Testis (tissue), 5 donors: ENCODE measurements at places on chromosomes 3 and 15.

DNA sequence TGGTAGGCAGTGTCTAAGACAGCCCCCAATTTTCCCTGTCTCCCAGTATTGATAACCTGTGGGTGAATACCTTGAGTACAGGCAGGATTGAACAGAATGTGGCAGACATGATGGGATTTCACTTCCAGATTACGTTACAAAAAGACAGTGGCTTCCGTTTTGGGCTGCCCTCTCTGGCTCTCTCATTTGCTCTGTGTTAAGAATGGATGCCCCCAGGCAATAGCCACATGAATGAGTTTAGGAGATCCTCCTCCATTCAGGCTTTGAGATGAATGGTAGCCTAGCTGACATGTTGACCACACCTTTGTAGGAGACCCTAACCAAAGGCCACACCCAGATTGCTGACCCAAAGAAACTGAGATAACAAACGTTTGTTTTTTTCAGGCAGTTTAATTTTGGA lies 34.3 kb downstream of the UBXN7 start:
- DNase-seq = no peak

DNA sequence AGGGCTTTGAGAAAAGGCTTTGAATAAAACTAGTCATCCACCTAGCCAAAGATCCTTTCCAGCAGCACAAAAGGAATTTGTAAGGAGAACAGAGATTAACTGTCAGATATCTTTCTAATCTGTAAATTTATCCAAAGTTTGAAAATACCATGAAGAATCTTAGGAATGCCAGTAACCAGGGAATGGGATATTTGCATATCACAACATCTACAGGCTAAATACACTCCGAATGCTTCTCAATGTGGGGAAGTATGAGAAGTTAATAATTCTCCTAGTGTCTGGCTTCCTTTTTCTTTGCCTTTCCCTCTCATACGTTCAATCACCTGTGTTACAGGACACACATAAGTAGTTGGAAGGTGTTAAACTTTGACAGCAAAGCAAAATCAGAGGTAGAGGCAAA lies 7.8 kb downstream of the ANAPC13 start:
- DNase-seq = no peak

- no peak for DNase-seq
Observed at GRCh38 chr3:44984335-44984734, 8.3 kb downstream of the EXOSC7 start.

DNA sequence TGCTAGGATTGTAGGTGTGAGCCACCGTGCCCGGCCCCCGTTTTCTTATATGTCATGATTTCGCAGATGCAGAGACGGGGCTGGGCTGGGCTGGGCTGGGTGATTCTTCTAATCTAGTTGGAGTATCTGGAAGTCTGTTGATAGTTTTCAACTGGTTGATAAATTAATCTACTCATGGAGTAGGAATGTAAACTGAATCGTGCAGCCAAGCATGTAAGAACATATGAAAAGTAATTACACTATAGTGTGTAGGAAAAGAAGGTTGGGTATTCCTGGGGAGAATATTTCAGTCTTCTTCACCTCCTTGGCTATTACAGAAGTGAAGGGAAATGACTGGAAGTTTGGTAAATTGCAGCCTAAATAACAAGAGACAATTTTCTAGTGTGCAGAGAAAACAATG lies 82.6 kb upstream of the MAGI1 start:
- no peak for DNase-seq

- no peak for DNase-seq
Observed at GRCh38 chr15:75817138-75817935, 25.9 kb upstream of the UBE2Q2 start.

DNA sequence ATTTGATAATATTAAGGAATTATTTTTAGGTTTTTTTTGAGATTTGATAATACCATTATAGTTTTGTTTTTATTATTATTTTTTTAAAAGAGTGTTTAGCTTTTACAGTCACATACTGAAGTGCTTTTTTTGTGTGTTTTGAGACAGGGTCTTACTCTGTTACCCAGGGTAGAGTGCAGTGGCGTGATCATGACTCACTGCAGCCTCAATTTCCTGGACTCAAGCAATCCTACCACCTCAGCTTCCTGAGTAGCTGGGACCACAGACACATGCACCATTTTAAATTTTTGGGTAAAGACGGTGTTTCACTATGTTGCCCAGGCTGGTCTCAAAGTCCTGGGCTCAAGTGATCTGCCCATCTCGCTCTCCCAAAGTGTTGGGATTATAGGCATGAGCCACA lies 73.0 kb downstream of the SUMF1 start:
- no peak for DNase-seq

DNA sequence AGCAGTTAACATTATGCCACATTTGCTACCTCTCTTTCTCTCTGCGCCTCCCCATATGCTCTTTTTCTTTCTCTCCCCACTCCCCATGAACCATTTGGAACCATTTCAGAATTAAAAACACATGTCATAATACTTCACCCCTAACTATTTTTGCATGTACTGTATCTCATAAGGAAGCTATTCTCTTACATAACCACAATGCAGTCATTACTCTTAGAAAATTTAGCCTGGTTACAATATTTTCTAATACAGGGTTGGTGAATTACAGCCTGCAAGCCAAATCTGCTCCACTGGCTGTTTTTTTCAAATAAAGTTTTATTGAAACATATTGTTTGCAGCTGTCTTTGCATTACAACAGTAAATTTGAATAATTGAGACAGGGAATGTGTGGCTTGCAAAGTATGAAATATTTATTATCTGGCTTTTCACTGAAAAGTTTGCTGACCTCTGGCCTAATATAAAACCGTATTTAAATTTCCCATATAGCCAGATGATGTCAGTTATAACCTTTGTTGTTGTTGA lies 62.8 kb downstream of the SGO1 start:
- DNase-seq = no peak
